Activated T-helper 1 cell treated with anti-CD3 and anti-CD28 coated beads, Interleukin-2, amount 50 U/mL, for 16 hours (primary cell): ENCODE measurements at places on chromosomes 7 and 10.
A peak's percentile ranks its signal among the peaks of the same experiment; 100 is the strongest.

GRCh38 chr10:70885481-70885880, 2.9 kb downstream of the PCBD1 start:
- DNase-seq, result no peak

GRCh38 chr7:5478568-5479430, 55.2 kb upstream of the TNRC18 start:
- DNase-seq, result no peak

- no peak for DNase-seq
Observed at GRCh38 chr7:155230169-155230593, 67.5 kb upstream of the INSIG1 start.

DNA sequence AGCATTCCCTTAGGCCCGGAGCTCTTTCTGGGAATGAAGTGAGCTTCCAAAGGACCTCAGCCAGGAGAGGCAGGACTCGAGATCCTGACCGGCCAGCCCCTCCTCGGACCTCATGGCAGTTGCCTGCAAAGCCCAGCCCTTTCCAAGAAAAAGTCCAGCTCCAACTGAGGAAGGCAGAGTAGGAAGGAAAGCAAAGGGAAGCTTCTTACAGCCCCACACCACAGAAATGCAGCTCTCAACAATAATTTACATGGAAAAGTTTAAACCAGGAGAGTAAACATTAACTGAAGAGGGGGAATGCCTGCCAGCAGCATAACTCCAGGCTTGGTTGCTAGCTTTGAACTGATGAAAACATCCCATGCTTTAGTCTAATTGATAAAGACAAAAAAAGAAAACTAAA, 153.9 kb upstream of the PFKP start:
- no peak for DNase-seq

DNA sequence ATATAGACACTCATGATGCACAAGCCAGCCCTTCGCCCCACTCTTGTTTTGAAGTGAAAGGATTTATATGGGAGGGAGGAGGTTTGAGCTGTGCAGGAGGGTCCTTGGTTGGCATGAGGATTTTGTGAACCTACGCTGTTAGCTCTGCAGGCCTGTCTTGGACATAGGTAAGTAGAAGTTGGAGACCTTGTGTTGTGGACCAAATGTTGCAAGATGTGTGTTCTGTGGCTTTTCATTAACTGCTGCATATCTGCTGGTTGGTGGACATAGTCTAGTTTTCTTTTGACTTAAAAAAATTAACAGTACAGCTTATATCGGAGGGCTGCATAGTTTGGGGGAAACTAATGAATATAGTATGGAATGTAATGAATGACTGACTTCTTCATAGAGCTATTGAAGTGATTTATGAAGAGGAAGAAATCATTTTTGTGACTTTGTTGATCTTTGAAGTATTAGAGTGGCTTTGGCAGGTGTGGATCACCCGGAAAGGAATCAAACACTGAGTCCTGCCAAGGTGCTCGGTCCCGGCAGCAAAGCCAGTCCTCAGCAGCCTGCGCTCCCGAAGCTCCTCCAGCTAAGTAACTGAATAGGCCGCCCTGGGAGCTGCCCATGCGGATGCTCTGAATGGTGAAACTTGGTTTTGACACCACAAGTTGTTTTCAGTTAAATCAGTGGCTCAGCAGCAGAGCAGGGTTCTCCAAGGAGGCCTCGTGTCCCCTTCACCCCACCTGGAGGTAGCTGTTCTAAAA, 3.2 kb downstream of the MGMT start:
- DNase-seq, result no peak

DNA sequence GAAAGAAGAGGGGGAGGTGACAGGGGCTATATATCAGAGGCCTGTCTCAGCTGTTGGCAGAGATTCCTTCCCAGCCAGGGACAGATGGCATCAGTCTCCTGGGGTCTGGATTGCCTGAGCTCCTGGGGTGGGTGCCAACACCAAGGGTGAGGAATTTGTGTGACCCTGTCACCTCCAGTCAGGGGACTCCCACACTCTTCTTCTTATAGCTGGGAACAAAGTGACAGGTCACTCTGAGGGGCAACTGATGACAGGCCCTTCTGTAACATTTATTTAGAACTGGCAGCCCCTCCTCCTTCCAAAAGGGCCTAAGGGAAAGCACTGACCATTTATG, 53.7 kb upstream of the DUSP5 start:
- DNase-seq, result no peak

- DNase-seq, result no peak
Observed at GRCh38 chr7:368651-369475, 78.9 kb downstream of the FOXL3 start.

GRCh38 chr10:104396581-104396980, 42.9 kb downstream of the CFAP58 start:
- DNase-seq, result no peak

DNA sequence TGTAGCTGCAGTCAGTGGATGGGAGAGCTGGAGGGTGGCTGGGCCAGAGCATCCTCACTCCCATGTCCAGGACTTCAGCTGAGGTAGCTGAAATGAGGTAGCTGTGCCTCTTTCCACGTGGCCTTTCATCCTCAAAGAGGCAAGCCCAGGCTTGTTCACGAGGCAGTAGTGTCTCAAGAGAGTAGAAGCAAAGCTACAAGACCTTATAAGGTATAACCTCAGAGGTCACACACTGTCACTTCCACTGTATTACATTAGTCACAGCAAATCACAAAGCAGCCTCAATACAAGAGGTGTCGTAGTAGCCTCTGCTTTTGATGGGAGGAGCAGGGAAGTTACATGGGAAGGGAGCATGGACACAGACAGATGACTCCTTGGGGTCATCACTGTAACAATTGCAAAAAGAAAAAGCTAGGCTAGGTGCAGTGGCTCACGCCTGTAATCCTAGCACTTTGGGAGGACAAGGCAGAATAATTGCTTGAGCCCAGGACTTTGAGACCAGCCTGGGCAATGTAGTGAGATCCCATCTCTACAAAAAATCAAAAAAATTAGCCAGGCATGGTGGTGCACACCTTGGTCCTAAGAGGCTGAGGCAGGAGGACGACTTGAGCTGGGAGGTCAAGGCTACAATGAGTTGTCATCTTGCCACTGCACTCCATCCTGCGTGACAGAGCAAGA, 97.5 kb downstream of the SKIDA1 start:
- no peak for DNase-seq

GRCh38 chr10:43689618-43689954, 40.9 kb upstream of the ZNF32 start:
- no peak for DNase-seq

DNA sequence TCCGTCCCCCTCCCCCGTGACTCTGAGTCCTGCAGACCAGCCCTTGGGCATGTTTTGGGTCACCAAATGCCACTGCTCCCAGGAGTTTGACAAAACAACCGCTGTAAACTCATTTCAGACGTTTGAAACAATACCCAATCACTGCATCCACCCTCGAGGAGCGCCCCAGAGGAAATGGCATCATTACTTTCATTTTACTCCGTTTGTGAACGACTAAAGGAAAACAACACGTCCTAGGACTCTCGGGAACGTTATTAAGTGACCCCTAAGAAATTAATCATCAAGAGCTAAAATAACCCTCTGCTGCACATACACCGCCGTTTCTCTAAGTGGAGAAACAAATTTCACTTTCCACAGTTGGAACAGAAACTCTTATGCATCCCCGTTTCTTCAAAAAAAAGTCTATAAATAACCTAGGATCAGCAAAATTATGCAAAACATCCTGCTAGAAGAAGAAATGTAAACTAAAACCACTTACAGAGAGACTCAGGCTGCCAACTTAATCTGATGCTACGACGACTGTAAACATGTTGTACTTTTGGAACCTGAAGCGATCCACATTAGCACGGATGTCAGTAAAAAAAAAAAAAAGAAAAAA, 109.9 kb upstream of the EFCAB10 start:
- DNase-seq, result peak; percentile 20

- no peak for DNase-seq
Observed at GRCh38 chr10:13729586-13730305, 143.0 kb downstream of the PRPF18 start.

- DNase-seq, result no peak
Observed at GRCh38 chr7:19392246-19392645, 247.0 kb upstream of the FERD3L start.

GRCh38 chr10:119550827-119551226, 8.3 kb upstream of the RGS10 start:
- DNase-seq, result no peak
